ENCODE measurements at places on chromosomes 6 and 20.

- no peak for DNase-seq
Measured at GRCh38 chr6:3214898-3215297, 12.6 kb downstream of the TUBB2B start.

DNA sequence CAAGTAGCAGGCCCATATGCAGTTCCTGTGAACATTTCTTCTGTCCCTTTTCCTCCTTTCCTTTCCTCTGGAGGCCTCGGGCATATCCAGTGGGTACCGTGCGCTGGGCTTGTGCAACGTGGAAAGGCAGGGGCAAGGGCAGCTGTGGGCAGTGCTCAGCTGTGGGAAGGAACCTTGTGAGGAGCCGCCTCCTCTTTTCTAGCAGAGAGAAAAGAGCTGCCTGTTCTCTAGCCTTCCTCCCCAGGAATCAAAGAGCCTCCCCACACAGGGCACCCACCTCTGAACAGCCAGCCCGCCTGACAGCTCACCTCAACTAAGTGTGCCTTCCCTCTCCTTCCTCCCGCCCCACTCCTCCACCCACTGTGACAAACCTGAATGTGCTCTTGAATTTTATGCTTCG, 143.3 kb upstream of the HDDC2 start:
- DNase-seq, result no peak

DNA sequence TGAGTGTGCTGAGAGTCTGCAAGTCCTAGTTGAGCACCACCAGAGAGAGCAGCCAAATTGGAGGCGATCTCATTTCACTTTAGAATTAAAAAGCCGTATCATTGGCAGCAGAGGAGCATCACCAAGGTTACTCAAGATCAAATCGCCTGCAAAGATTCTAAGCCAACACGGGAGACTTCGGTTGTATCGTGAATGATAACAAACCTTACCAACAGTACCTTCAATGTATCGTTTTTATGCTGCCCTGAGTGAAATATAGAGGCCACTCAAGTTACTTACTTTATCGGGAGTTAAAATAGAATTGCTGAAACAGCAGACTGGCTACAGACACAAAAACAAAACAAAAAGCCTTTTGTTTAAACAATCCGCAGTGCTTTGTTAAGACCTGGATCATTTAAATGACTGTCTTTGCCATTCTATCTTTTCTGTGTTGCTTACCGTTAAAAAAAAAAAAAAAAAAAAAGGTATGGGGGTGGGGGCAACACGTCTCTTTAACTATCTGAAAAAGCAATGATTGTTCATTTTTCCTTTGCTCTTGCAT, 14.2 kb downstream of the NHSL1 start:
- DNase-seq, result no peak

- no peak for DNase-seq
Measured at GRCh38 chr20:38473367-38473795, 738 bp downstream of the RALGAPB start.

DNA sequence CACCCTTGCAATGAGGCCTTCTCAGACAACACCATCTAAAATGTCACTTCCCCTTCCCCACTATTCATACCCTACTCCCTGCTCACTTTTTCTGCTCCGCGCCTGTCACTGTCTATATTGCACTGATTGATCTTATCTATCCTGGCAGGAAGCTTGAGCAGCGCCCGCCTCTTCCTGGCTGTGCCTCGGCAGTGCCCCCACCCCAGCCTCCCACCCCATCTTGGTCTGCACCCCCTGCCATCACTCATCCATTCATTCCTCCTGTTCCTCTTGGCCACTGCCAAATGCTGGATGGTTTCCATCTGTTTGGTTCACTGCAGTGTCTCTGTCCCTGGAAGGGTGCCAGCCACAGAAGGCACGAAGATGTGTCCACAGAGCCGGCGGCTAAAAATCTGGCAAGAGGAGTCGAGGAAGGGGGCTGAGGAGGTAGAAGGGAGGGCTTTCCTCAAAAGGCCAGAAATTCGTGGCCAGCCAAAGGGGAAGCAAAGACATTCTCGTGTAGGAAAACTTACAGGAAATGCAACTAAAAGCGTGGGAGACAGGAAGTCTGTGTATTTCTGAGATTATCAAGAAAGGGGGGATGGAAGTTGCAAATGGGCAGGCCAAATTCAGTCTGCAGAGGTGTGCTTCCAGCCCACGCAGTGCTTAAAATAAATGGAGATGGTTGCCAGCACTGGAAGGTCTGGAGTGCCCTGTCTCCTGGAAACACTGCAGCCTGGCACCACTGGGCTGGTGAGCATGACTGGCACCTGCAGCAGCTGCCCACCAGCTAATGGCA, 27.6 kb downstream of the SYNJ2 start:
- DNase-seq, result peak; percentile 78

GRCh38 chr20:40433341-40433861, 255.6 kb downstream of the MAFB start:
- no peak for DNase-seq

DNA sequence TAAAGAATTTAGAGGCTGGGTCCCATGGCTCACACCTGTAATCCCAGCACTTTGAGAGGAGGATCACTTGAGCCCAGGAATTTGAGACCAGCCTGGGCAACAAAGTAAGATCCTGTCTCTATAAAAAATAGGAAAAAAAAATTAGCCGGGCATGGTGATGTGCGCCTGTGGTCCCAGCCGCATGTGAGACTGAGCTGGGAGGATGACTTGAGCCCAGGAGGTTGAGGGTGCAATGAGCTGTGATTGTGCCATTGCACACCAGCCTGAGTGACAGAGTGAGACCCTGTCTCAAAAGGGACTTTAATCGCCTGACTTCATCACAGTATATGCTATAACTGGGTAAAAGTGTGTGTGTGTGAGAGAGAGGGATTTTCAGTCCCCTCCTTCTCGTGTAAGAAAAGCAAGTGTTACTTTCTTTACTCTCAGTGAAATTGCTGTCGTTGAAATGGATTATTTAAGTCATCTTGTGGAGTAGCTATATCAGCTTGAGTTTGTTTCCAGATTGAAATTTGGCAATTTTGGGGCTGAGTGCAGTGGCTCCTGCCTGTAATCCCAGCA, 7.5 kb downstream of the NCOA3 start:
- no peak for DNase-seq

DNA sequence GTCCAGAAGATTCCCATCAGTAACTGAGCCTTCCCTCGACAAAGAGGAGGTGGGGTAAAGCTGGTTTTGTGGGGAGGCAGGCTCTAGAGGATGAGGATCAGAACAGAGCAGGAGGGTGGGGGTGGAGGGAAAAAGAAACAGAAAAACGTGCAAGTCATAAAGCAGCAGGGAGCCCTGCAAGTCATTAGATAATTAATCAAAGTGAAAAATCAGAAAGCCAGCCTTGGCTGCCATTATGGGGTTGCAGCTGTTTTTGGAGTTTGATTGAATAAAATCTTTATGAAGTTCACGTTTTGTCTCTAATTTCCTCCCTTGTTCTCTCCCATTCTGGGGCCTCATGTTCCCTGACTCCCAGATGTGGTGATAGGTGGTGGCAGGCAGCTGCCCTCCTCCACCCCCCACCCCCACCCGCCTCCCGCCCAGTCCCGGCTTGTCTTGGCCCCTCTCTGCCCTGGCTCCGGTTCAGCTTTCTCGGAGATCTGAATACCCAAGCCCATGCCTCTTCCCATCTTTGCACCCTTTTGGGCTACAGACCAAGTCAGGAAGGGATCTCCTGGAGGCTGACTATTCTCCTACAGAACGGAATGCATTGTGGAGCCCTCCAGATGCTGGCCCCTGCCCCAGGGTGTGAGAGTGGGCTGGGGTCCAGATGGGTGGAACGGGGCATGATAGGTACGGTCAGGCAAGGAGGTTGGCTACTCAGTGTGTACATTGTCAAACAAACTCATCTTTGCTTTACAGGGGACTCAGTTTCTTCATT, 141.8 kb downstream of the CDC5L start:
- no peak for DNase-seq

- no peak for DNase-seq
Measured at GRCh38 chr6:2616811-2617210, 133.9 kb downstream of the MYLK4 start.

GRCh38 chr20:40812415-40812925, 123.4 kb upstream of the MAFB start:
- no peak for DNase-seq

DNA sequence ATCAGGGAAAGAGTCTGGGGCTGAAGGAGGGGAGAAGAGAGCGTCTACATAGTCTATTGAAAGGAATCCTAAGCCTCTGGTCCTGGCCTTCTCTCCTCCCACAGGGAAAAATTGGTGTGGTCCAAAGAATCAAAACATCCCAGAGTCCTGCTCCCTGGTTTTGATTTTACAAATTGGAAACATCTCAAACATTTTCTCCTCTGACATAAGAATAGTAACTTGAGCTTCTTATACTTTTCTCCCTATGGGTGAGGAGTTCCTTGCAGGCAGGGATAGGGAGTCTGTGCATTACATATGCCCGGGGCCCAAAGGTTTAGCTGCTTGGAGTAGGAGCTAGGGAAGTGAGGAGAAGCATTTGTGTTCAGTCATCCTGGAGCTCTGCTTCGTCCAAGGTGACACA, 120.0 kb upstream of the GGTLC1 start:
- DNase-seq, result no peak

DNA sequence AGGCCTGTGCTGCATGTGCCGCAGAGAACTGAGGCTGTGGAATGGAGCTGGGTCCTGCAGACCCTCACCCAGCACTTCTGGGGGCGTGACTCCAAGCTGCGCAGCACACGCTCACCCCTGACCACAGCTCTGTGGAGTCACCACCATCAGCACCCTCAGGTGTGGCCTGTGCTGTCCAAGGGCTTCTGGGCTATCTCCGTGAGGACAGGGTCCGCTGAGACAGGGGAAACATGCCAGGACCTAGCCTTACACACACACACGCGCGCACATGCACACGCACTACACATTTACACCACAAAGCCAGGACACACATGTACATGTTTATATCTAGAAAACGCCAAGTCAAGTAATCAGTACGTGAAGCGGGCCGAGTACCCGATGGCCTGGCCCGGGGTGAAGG, 26.8 kb upstream of the TCFL5 start:
- DNase-seq, result no peak

DNA sequence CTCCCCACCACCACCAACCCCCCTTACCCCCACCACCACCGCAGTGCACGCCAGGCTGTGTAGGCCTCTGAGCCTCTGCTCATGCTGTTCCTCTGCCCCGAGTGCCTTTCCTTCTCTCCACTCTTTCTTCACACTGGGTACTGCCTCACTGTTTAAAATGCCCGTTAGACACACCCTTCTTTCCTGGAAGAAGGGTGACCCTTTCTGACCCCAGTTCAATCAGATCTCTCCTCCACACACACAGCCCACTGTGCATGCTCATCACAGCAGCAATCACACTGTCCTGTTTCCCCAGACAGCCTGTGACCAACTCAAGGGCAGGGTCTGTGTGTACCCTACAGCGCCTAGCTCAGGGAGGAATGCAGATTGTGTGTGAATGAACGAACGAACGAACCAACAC, 10.0 kb downstream of the TMEM74B start:
- DNase-seq, result no peak

DNA sequence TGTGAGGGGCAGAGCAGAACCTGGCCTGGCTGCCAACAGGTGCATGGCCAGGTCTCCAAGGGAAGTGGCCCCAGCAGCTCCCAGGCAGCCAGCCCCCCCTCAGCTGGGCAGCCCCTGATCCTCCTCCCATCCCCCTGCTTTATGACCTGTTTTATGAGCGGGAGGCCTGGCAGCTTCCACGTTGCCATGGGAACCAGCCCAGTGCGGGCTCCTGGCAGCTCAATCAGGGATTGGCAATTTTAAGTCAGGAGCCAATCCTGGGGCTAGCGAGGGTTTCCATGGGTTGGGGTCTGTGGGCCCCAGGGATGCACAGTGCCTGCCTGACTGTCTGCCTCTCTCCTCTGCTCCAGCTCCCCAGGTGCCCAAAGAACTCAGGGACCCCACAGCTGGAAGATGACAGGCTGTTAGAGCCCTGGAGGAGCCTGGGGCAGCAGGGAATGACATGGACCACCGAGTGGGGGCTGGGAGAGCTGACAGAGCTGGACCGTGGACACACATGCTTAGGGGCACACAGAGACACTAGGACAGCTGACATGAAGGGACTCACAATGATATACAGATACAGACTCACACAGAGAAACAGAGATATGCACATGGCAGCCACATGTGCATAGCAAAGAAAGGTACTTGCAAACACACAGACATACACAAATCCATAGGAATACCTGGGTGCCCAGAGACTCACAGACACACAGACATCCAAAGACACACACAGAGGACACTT, 56.5 kb upstream of the SIRPA start:
- DNase-seq, result no peak

DNA sequence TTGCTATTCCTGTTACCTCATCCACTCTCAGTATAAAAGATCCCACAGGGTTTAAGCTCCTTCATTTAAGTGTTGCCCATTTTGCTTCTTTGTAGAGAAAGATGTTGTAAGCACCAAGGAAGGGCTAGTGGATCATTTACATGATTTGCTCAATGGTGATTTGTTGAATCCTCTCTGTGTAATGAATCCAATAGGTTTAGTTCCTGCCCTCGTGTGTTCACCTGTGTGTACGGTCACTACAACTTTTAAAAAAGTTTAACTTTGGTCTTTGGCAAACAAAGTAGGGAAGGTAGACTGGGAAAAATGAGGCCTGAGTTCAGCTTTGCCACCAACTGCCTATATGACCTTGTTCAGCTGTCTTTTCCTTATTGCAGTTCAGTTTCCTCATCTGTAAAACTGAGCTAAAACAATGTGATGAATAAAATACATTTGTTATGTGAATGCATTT, 51.5 kb downstream of the DHX35 start:
- no peak for DNase-seq

- no peak for DNase-seq
Measured at GRCh38 chr20:57678340-57678739, 31.5 kb downstream of the PMEPA1 start.

- DNase-seq, result no peak
Measured at GRCh38 chr6:71531841-71532240, 243.2 kb downstream of the OGFRL1 start.

GRCh38 chr6:88358846-88359245, 192.7 kb upstream of the CNR1 start:
- no peak for DNase-seq

- no peak for DNase-seq
Measured at GRCh38 chr6:122374307-122374706, 25.1 kb upstream of the HSF2 start.

GRCh38 chr6:159989492-159990480, 20.9 kb downstream of the IGF2R start:
- no peak for DNase-seq

DNA sequence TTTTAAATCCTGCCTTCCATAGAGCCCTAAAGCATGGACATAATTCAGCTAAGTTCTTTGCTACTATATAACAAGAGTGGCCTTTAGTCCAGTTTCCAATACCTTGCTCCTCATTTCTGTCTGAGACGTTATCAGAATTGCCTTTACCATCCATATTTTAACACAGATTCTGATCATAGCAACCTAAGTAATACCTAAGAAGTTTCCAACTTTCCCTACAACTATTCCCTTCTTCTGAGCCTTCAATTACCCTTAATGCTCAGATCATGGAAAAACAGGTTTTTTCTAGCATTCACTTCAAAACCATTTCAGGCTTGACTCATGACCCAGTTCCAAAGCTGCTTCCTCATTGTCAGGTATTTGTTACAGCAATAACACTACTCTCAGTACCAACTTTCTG, 367.1 kb downstream of the C6orf118 start:
- DNase-seq, result no peak

GRCh38 chr6:139778688-139779087, 404.2 kb upstream of the CITED2 start:
- DNase-seq, result no peak
